OCI-LY7 (cell line): ENCODE measurements at places on chromosomes 11 and 22. TPM values are rescaled to one million over a fixed set of nuclear protein-coding genes. Genes with fewer than 3 reads are reported as not detected.

PAX6 gene
- total RNA-seq = not detected in 2 replicates

TRPM5 gene
- total RNA-seq = not detected in 2 replicates

ELMOD1 gene
- not detected in 2 replicates for total RNA-seq

CD3G gene
- not detected in 2 replicates for total RNA-seq

HOATZ gene
- not detected in 2 replicates for total RNA-seq

C11orf91 gene
- total RNA-seq = not detected in 2 replicates

CENPM gene
- total RNA-seq = 189 and 217 TPM in 2 replicates

MS4A6E gene
- total RNA-seq = not detected in 2 replicates

CCDC73 gene
- total RNA-seq = not detected in 2 replicates

SAA1 gene
- total RNA-seq = not detected in 2 replicates

EXPH5 gene
- total RNA-seq = not detected in 2 replicates

SHANK2 gene
- not detected in 2 replicates for total RNA-seq

MS4A4E gene
- total RNA-seq = not detected in 2 replicates

SEC14L3 gene
- total RNA-seq = not detected in 2 replicates

JHY gene
- total RNA-seq = not detected in 2 replicates

TSSK2 gene
- total RNA-seq = not detected in 2 replicates

PHOX2A gene
- total RNA-seq = not detected in 2 replicates

OR10G7 gene
- total RNA-seq = not detected in 2 replicates

NUDT22 gene
- total RNA-seq = 98.4 and 100 TPM in 2 replicates

SHANK3 gene
- total RNA-seq = 0.07 and 0.15 TPM in 2 replicates

TRIM5 gene
- 22.5 and 25.5 TPM in 2 replicates for total RNA-seq

MB gene
- not detected in 2 replicates for total RNA-seq

ALKBH8 gene
- 16.8 and 20.0 TPM in 2 replicates for total RNA-seq

CARD10 gene
- total RNA-seq = 2.8 and 3.1 TPM in 2 replicates

KRTAP5-9 gene
- not detected in 2 replicates for total RNA-seq

ZNF70 gene
- 8.4 and 8.7 TPM in 2 replicates for total RNA-seq

TSPAN32 gene
- 1.5 and 2.0 TPM in 2 replicates for total RNA-seq

SMIM38 gene
- 0.11 and 0.77 TPM in 2 replicates for total RNA-seq

GDPD4 gene
- total RNA-seq = not detected in 2 replicates

DGAT2 gene
- 5.6 and 7.0 TPM in 2 replicates for total RNA-seq

KCTD14 gene
- not detected in 2 replicates for total RNA-seq

KRTAP5-10 gene
- total RNA-seq = not detected in 2 replicates
